ENCODE measurements at places on chromosomes 3 and 15. TPM values are rescaled to one million over a fixed set of nuclear protein-coding genes. Genes with fewer than 3 reads are reported as not detected.

CADPS gene
- polyA plus RNA-seq: 0.17 TPM

P2RY1 gene
- polyA plus RNA-seq: 0.35 TPM

SLC28A2 gene
- polyA plus RNA-seq: not detected

UBA5 gene
- 22.2 TPM for polyA plus RNA-seq

LEKR1 gene
- polyA plus RNA-seq: 0.27 TPM

ZNF80 gene
- not detected for polyA plus RNA-seq

IDH2 gene
- 88.2 TPM for polyA plus RNA-seq

TPRG1 gene
- 0.69 TPM for polyA plus RNA-seq

AVEN gene
- polyA plus RNA-seq: 22.2 TPM

GNAT1 gene
- not detected for polyA plus RNA-seq

C3orf52 gene
- 3.2 TPM for polyA plus RNA-seq
